MCF 10A (cell line): ENCODE measurements at places on chromosomes 1 and 21.

DNA sequence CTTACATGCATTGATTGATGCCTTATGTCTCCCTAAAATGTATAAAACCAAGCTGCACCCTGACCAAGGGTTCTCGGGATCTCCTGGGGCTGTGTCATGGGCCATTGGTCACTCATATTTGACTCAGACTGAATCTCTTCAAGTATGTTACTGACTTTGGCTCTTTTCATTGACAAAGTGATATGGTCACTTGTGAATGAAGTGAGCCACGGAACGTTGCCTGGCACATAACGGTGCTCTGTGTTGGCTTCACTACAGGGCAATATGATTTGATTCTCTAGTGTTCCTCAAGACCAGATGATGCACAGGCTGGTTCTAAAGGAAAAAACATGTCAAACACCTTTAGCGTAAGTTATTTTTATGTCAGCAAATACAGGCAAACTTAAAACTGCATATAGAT, 11.4 kb upstream of the IL10RB start:
- DNase-seq, result no peak

GRCh38 chr1:54273092-54273794, 73.3 kb downstream of the MRPL37 start:
- DNase-seq, result no peak

GRCh38 chr1:246930830-246931548, 759 bp downstream of the AHCTF1 start:
- DNase-seq, result peak; percentile 79

DNA sequence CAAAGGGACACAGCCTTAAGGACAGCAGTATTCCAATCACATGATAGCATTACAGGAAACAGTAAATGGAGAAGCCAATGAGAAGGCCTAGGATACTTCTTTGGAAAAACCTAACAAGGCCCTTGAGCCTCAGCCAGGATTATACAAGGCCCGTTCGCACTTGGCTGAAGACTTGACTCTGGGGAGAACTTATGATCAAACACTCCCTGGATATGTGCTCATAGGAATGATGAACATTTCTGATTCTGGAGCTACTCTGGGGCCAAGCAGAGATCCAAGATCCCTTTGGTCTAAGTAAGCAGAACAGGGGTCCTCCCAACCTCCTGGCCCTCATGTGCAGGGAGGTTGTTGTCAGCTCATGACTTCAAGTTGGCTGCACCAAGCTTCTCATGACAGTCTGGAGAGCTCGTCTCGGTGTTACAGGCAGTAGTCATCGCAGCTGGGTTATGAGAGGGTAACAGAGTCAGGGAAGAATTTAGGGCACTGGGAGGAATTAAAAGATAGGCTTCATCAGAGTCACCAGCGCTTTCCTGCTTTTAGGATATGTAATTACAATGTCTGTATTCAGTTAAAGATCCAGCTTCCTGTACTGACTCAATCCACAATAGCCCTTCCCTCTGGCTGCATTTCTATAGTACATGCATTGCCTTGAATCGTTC, 92.5 kb upstream of the IRF2BP2 start:
- DNase-seq, result no peak

DNA sequence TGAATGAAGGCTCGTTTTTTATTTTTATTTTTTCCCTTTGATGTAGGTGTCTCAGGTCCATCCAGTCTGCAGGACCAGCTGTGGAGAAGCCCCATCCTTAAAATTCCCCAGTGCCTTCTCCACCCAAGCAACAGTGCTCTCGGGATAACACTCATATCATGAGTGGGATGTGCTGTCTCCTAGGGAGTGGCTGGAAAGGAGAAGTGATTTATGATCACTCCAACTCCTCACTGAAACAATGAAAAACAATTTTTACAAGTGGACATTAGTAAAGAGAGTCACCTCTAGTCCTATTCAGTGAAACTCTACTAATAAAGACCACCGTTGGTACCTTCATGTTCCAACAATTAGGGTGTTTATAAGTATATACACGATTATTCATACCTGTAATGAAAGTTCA, 3.5 kb downstream of the STUM start:
- DNase-seq, result no peak

- no peak for DNase-seq
These were observed 2.7 kb upstream of the SSX2IP start for GRCh38 chr1:84693005-84693404.

DNA sequence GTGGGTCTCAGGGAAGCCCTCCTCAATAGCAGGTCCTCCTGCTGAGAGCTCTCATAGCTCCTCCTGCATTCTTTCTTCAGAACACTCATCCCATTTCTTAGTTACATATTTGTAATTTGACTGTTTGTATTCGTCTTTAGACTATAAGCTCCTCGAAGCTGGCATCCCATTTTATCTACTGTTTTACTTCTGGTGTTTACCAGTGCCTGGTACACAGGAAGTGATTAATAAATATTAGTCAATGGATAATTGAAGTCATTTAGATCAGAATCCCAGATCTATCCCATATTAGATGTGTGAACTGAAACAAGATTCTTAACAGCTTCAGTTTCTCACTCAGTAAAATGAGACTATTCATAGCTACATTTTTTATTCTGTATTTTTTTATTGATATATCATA, 88.7 kb downstream of the PLPP3 start:
- no peak for DNase-seq

DNA sequence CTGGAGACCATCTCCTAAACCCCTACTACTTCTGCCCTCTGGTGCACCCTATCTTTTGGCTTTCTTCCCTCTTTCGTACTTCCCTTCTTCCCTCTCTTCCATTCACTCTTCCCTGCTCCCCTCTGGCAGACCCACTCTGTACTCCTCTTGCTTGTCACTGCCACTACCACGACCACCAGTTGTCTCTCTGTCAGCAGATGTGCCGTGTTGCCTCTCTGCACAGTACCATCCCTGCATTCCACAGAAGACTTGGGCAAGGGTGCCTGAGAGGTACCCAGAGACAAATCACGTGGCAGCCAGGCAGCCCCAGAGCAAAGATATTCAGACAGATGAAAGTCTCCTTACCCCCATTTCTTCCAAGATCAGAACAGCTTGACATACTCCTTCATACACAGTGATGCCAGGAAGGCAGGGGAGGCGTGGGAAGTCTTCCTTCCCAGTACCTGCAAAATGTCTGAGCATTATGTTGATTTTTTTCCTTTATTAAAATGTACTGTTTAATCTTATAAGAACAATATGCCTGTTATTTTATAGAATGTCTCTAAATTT, 15.0 kb downstream of the CAMSAP2 start:
- no peak for DNase-seq

DNA sequence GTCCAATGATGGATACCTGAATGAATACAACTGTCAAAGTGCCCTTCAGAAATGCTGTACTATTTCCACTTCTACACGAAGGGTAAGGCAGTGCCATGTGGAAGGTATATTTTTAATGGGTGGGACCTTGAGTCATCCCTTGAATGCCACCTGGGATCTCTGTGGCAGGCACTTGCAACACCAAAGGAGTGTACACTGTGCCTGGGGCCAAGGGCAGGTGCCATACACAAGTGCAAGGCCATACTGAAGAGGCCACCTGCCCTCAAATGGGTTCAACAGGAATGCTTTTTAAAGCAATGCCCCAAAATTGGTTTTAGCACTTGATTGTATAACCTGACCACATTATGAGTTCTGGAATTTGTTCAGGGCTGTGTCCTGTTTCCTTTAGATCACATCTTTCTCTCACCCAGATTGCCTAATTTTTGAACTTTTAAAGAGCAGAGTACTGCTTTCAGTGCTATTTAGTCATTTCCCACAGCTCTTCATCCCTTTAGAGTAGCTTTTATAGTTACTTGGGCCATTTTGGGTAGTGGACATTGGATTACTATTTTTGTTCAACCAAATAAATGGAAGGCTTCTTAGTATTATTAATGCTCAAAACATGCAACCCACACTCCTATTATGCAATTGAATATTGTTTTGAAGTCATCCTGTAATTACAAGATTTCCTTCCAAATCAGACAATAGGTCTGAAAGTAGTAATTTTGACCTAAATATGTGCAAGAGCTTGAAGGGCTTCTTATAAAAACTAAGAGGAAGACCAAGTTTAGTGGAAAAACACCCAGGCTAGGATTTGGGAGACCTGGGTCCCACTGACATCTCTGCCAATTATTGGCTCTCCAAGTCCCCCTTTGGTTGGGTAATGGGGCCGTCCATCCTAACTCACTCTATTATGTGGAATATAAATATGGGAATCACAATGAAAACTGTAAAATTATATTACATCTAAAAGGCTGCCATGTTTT, 57.2 kb downstream of the LEPR start:
- DNase-seq, result peak; percentile 4

- DNase-seq, result no peak
These were observed 149.6 kb downstream of the PTPRU start for GRCh38 chr1:29385966-29386365.

DNA sequence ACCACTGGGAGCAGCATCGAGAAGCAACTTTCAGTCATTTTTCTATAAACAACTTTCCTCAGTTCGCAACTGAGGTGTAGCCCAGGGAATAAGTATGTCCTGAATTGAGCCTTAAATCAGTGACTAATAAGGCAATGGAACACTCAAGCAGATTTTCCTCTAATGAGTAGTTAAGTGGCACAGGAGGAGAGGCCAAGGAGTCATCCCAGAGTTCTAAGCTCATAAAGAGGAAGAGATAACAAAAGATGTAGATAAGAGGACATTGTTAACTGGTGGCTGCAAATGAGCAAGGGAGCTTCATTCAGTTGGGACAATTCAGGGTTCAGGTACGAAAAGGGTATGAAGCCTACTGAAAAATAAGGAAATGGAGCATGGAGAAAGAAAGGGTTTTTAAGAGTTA, 64.5 kb downstream of the LRRC40 start:
- no peak for DNase-seq

DNA sequence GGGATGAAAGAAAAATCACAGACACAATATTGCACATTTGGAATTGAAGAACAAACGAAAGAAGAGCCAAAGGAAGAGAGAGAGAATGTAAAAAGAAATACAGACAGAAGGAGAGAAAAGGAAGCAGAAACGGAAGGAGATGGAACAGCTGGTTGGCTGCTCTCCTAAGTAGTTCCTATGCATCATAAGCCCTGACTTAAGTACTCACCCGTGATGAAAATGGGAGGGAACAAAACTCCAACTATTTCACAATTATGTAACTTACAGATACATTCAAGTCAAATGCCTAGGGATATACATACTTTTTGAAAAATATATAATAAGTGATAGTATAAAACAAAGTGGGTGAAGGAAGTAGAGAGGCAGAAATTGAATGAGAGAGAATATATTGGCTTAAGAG, 88.5 kb downstream of the TTLL7 start:
- peak; percentile 22 for DNase-seq

DNA sequence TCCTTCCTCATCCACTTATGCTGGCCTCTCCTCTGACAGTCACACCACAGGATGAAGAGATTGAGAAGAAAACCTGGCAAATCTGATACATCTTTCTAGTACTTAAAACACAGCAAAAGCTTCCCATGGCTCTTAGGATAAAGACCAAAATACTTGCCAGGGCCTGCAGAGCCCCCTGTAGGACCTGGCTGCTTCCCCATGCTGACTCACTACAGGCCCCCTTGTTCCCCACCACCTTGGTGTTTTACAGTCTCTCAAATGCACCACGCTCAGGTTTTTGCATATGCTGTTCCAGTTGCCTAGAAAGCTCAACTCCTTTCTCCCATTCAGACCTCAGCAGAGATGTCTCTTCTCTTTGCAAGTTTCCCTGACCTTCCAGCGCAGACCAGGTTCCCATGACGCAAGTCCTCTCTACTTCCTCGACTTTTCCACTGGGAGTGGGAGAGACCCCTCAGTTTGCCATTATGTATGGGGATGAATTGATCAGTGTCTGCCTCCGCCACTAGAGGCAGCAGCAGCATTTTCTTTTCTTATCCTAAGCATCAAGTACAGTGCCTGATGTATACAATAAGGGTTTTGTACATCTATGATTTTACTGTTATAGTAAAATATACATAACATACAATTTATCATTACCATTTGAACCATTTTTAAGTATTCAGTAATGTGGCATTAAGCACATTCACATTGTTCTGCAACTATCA, 113.8 kb upstream of the C8B start:
- DNase-seq, result no peak

DNA sequence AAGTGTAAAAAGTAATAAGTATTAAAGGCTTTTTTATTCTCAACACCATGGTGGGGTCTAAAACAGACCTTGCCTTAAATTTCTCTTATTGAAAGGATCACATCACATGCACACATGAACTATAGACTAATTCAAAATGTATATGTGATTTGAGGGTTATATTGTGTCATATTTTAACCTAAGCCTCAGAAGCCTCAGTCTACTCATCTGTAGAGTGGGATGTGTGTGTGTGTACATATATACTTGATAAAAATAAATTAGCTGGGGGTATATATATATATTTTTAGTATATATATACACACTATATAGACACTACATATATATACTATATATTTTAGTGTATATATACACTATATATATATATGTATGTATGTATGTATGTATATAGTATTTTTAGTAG, 58.8 kb downstream of the KCTD3 start:
- DNase-seq, result no peak

DNA sequence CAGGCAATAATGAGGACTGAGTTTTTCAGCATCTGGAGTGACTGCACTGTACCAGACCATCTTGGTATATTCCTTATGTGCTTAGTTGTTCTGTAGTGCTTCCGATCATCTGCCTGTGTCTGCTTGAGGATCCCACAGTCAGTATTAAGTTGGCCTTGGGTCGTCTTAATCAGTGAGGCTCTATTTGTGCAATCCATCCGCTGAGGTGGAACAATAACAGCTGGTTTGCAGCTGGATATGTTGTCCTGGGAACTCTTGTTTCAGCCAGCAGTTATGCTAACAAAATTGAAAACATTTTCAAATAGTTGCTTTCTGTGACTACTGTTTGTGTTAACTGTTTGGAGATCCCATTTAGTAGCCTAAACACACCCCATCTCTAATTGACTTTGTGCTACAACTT, 73.7 kb downstream of the LAMC1 start:
- DNase-seq, result no peak

DNA sequence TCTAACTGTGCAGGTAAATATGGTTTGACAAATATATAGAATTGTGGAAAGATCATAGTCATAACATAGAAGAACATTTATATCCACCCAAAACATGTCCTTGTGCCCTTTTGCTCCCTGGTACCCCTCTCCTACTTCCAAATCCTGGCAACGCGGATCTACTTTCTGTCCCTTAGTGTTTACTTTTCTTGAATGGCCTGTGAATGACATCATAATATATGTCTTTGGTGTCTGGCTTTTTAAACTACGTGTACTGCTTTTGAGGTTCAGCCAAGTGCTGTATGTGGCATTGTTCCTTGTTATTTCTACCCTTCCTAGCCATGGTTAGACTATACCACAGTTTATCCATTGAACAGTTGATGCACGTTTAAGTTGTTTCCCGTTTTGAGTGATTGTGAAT, 155.6 kb downstream of the SDCCAG8 start:
- DNase-seq, result no peak

GRCh38 chr1:240284656-240285414, 193.2 kb downstream of the FMN2 start:
- DNase-seq, result peak; percentile 68

GRCh38 chr1:96388421-96389310, 332.9 kb upstream of the PTBP2 start:
- DNase-seq, result no peak

- no peak for DNase-seq
These were observed 20.4 kb upstream of the LBR start for GRCh38 chr1:225448146-225448805.

- DNase-seq, result no peak
These were observed 13.8 kb upstream of the PHLDA3 start for GRCh38 chr1:201482755-201483154.
